ENCODE measurements at places on chromosomes 4 and X.
A peak's percentile ranks its signal among the peaks of the same experiment; 100 is the strongest.

DNA sequence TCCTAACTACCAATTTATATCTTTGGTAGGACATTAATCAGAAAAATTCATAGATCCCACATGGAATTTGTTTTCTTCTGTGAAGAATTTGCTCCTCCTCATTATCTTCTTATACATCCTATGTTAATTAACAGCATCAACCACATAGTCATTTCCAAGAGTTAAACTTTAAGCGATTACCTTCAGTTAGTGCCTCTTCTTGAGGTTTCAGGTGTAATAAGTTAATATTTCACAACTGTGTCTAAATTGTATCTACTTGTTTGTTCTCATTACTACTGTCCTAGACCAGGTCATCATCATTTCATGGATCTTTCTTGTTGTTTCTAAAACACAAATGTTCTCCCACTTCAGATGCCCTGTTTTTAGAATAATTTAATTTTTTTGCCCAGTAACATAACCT lies 457.9 kb downstream of the FAT4 start:
- no peak for DNase-seq

- no peak for DNase-seq
These were observed 186.0 kb downstream of the HHIP start for GRCh38 chr4:144831971-144832370.

DNA sequence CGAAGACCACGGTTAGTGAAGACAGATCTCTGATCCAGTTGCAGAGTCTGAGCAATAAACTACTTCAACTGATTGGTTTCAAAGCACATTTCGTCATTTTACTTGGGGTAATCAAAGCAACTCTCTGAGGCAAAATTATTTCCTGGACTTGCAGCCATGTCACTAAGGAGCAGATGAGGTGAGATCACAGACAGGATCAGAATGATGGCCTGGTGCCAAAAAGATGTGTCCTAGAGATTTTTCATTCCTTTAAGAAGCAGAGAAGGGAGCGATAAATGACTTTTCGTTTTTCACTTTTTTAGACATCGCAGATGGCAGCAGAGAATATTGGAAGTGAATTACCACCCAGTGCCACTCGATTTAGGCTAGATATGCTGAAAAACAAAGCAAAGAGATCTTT lies 83.9 kb downstream of the PTTG2 start:
- no peak for DNase-seq

DNA sequence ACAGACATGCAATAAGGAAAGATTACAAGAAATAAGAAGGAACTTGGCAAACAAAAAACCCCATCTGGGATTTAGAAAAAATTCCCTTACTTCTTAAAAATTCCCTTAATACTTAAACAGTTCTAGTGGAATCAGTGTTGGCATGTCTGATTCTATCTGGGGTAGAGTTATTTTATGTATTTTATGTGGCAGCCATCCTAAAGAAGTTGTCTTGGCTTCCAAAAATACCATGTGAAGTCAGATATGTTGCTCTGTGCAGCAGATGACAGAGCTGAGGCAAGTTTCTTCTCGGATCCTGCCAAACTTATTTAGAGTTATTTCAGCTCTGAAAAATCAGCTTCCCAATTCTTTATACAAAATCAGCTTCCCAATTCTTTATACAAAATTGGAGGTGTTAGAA lies 14.7 kb downstream of the YY2 start:
- DNase-seq: no peak

DNA sequence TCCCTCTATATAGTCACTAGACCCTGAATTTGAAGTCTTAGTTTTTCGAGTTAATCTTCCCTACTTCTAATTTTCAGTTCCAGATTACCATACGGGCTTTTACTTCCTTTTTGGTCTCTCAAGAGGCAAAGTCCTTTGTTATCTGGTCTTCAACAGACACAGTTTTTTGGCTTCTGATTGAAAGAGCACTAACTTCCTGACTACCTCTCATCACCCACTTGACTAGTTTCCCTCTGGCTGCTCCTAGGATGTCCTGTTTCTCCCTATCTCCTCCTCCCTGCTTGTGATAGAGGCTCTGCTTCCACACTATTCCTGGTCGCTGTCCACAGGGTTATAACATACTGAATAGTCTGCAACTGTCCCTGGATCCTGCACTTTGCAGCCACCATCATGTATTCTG lies 16.7 kb upstream of the WDR44 start:
- no peak for DNase-seq

GRCh38 chr4:38531141-38531727 lies 132.8 kb upstream of the KLF3 start:
- DNase-seq: peak; percentile 18

DNA sequence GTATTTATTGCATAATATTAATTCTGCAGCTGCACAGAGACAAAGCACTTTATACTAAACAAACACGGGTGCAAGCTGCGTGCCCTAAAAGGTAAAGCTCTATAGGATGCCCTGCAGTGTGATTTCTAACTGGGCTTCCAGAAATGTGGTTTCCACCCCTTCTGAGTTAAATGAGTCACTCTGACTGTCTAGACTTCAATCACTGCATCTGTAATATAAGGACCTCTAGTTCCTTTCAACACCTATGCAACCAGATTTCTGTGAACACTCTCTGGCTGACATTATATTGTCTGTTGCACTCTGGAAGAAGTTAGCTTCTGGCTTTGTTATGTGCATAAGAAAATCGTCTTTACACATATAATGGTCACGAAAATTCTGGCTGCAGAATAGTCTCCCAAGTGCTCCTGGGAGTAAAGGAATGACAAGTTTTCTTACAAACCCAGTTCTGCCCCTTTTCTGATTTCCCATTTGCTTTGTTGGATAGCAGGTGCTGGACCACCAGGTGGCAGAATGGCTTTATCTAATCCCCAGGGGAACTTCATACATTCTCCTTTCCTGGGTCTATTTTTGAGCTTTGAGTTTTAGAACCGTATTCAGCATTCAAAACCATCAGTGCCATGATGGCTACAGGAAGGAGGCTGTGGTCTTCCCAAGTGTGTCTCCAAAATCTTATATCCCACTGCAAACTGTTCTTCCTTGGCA lies 842.2 kb downstream of the STIM2 start:
- DNase-seq: no peak

DNA sequence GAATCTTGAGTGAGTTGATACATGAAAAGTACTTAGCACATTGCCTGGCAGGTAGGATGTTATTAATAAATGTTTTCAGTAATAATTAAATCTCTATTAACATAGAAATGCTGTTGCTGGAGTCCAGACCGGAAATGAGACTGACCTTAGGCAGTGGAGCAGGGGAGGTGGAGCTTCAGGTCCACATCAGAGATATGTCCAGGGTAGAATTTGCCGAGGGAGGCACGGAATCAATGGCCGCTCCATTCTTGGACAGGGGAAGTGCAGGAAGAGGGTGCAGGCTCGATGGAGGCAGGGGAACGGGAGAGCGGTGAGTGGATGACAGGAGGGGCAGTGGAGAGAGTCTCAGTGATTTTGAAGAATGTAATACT lies 107.3 kb downstream of the GATB start:
- no peak for DNase-seq

- no peak for DNase-seq
These were observed 113.9 kb downstream of the GPR143 start for GRCh38 chrX:9651737-9652136.

DNA sequence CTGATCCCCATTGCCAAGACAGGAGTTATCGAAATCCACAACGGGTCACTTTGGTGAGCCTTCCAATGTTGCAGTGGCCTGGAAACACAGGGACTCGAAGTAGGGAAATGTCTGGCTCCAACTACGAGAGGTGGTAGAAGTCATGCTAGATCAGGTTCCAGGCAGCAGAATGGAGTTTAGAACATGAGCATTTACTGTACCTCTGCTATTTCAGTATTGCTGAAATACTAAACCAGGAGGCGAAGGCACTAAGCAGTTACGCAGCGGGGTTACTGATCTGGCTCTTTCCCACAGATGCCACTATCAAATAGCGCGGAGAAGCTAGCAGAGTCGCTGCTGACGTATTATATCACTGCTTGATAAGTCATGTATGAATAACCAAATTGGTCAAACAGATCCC lies 56.3 kb downstream of the PTCHD1 start:
- no peak for DNase-seq

- no peak for DNase-seq
These were observed 138.2 kb downstream of the CAMK2D start for GRCh38 chr4:113623274-113623894.

DNA sequence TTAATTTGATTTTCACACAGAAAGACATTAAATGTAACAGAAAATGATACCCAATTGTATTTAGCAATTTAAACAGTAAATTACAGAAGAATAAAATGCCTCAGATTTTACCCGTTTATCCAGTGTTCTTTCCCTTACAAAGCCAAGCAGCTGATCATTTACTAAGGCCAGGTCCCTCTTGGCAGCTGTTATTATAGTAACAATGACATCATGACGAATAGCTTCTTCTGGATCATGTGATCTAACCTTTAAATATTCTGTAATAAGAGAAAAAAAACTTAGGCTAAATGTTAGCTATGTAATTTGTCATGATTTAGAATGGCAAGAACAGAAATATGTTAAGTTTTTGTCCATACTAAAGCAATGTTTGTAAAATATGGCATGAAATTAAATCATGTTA lies 69.4 kb downstream of the PDS5A start:
- DNase-seq: no peak

- DNase-seq: no peak
These were observed 243.6 kb downstream of the ANK2 start for GRCh38 chr4:113293043-113293560.

GRCh38 chr4:101441446-101441845 lies 94.1 kb upstream of the PPP3CA start:
- DNase-seq: no peak

GRCh38 chr4:100130491-100130890 lies 59.8 kb downstream of the DDIT4L start:
- DNase-seq: no peak

DNA sequence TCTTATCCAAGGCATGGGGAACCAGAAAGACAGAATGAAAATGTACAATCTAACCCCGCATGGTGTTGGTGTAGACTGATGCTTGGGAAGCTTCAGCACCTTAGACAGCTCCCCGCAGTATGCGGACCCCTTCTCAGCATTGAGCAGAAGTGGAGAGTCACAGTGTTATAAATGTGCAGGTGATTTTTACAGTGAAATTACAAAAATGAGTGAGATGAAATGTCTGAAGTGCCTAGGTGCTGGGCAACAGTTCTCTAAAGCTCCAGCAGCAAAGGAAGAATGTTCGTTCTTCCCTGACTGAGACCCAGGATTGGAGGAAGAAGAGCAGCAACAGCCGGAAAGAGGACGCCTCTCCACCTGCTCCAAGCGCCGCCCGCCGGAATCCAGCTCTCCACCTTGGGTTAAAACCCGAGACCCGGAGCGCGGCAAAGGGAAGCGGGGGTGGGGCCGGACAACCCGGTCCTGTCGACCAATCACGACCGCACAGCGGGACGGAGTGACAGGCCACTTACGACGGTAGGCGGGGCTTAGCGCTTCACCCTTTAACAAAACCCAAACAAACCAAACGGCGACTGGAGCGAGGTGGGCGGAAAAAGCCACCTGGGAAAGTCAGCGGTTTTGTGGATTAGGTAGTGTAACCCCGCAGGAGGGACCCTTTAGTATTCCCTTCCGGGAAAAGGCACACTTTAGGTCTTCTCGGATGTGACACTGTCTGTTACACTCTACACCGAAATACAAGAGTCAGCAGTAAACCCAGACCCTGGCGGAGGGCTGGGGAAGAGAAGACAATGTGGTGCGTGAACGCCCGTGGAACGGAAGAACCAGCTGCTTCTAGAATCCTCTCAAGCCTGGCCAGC lies at the start of gene GLRA3:
GLRA3 (minus strand) TSS at position 403 of the 857 bp plus-strand sequence. CDS start 436 bp downstream, outside the sequence.
- peak; percentile 96 for DNase-seq

DNA sequence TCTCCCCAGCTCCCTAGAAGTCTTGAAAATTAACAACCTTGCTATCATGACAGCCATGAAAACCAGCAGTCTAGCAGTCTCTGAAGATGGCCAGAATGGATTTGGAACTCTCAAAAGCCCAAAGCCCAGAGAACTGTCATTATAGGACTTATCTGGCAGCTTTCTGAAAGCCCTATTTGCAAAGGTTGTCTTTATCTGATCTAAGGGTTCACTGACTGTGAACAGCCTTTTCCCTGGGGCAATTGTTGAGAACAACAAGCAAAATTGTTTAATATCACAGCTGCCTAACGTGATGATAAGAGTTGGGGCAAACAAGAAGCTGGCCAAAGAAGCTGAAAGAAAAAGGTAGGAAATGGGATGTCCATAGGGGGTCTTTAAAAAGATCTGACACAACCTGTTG lies 20.9 kb upstream of the KLHL8 start:
- DNase-seq: no peak

DNA sequence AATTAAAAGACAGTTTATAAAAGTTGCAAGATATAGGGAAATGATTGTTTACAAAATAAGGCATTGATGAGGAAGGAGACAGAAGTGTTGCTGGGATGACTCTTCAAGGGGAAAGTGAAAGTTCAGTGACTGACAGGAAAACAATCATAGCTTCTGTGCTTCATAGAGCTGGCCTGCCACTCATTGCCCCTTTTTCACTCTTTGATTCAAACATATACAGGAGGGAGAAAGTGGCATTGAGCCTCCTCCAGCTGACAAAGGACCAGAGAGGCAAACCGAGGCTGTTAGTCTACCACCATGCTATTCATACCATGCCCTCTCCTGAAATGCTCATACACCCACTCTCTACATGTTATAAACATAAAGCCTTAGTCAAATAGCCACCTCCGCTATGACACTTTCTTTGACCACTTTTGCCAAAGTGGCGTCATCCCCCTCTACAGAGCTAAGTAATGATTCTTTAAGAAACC lies 79.2 kb upstream of the ATOH1 start:
- no peak for DNase-seq

DNA sequence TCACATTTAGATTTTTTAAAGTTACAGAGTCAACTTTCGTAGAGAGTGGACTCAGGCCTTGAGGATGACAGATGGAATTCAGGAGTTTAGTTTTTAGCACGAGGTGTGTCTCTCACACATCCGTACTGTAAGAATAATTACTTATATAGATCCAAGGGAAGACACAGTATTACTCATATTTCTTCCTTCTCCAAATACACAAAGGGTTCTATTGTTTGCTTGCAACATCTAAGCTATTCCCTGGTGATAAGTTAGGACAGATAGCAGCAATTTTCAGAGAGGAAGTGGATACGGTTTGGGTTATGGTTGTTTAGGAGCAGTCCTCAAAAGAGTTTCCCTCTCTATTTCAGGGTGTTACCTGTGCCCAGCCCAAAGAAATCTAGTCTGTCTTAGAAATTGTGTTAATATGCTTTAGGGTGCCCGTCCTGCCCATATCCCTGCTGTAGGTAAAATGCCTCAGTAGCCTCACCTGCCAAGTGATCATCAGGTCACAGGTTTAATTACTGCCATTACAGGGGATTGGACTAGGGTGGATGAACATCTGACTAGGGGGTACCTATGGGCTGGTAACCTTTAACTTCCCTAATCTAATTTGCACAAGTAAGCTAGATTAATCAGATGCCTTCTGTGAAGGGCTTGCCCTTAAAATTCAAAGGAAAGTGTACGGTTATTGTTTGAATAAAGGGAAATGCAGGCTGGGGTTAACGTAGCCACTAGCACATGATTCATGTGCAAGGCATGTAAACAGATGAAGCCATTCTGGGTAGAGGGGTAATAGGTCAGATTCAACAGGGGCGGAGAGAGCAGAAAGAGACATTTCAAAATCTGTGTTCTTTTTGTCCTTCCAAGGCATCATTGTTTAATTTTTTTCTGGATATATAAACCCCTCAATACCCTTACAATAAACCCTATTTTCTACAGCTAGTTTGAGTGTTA lies 8.7 kb upstream of the PPP3CA start:
- DNase-seq: no peak

All from NCI-H1092 treated with DMSO at 0.1 percent for 48 hours (cell line).